ENCODE measurements at places on chromosomes 11 and 22.

- DNase-seq = no peak
Measured at GRCh38 chr11:79400717-79401330, 40.0 kb downstream of the TENM4 start.

GRCh38 chr11:18707811-18708340 lies 9.3 kb downstream of the TMEM86A start:
- no peak for DNase-seq

- no peak for DNase-seq
Measured at GRCh38 chr11:2870460-2870859, 15.1 kb downstream of the CDKN1C start.

DNA sequence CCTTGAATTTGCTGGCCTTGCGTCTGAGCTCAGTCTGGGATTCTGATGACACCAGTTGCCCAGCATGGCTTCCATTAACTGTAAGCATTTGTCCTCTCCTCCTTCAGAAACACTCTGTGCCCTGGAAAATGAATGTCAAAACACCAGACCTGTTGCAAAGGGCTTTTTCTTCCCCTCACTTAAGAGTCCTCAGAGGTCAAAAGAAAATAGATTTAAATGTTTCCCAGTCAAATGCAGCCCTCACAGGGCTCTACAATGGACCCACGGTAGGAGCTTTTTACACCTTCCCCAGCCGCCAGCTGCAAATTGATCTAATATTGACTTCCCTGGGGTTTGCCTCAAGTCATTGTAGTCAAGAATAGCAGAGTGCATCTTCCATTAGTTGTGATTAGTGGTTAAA lies 332.2 kb downstream of the INSC start:
- no peak for DNase-seq

GRCh38 chr11:15654451-15654850 lies 539.7 kb downstream of the INSC start:
- no peak for DNase-seq

GRCh38 chr11:108131993-108132392 lies 10.6 kb downstream of the ACAT1 start:
- DNase-seq = no peak

DNA sequence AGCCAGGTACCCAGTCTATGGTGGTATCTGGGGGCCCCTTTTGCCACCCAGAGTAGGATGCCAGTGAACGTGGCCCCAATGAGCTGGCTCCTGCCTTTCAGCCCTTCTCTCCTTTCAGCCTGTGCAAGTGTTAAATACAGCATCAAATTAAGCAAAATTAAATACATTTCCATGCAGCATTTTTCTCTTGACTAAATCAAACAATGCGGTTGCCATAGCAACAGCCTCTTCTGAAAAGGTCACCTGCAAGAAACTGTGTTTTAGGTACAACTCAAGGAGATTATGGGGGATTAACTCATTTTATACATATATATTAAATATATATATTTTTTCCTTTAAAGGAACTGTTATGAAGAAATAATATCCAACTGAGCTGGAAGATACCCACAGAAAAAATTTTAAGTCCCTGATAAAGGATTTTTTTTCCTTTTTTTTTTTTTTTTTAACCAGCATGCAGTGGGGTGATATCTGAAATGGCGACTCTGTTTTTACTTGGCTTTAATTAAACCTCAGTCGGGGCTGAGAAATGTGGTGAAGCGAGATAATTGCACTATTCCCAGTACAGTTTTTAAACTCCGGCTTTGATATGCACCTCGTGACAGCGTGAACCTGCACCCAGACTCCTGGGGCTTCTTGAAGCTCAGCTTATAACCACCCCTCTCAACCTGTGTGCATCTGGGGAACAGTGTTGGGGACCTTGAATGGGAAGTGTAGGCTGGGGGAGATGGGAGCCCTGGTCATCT lies 115.3 kb downstream of the PKNOX2 start:
- DNase-seq = no peak

- DNase-seq = no peak
Measured at GRCh38 chr11:47257517-47258316, at the start of gene NR1H3. Gene NR1H3 (plus strand): TSS chr11:47257996. CDS start chr11:47259217, 1,221 bp downstream.

- DNase-seq = no peak
Measured at GRCh38 chr11:130706572-130706971, 209.7 kb downstream of the SNX19 start.

DNA sequence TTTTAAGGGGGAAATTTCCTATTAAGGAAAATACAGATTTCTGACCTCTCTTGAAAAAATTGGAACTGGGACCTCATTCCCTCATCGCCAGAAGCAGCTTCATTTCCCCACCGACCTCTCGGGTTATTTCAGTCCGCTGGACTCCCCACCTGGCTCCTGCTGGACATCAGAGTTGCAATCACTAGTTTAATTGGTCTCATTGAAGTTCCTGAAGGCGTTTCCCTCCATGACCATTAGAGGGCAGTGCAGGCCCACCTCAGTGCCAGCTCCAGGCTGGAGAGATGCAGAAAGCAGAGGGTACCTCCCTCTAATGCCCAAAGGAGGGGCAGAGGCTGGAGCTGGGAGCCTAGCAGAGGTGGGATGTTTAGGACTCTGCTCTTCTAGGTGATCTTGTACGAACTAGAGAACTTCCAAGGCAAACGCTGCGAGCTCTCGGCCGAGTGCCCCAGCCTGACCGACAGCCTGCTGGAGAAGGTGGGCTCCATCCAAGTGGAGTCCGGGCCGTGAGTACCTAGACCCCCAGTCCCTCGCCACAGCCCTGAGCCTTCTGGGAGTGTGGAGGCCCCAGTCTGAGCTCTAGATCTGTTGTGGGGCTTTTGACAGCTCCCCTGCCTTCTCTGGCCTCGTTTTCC lies 2.7 kb downstream of the CRYBB3 start:
- peak; percentile 80 for DNase-seq

DNA sequence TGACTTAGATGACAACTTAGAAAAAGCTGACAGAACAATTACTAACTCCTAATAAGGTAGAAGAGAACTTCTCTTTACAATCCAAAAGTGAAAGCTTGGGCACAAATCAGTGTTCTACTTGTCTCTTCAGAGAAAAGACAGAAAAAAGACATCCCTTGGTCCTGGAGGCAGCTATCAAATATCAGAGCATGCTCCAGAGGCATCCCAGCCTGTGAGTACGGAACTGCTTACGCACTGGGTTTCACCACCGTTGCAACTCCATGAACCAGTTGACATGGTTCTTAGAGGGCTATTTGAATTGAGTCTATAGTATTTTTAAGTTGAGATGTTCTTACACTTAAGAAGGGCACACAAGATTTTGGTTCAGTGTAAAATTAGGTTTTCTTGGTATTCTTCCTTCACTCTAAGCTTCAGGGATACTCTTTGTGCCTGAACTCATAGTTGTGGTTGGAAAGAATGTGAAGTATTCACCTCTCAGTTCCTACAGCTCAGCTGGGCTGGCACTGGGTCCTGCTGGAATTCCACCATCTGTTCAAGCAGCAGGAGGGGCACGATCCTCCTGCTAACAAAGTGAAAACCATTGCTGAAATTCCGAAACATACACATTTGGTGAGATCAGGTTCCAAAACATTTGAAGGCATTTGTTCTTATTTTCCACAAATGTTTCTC lies 6.3 kb downstream of the AKIP1 start:
- no peak for DNase-seq

GRCh38 chr11:58905011-58905720 lies 34.1 kb upstream of the GLYATL1 start:
- no peak for DNase-seq

- peak; percentile 77 for DNase-seq
Measured at GRCh38 chr11:65417702-65418430, 4.7 kb upstream of the NEAT1 start.

- no peak for DNase-seq
Measured at GRCh38 chr11:19729141-19729540, 16.5 kb downstream of the NAV2 start.

DNA sequence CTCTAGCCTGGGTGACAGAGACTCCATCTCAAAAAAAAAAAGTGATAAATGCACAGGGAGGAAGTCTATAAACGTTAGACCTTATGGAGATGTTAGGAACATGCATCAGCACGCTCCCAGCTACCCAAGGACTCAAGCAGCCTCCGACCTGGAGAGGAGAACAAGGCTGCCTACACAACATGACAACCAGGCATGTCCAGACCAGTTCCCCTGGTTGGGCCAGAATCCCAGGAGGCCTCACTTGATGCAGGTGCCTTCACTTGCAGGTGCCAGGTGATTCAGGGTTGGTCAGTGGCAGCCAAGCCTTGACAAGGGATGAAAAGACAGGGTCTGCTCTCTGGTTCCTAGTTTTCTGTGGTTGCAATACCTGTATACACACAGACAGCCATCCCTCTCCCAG lies 5.9 kb downstream of the RANGAP1 start:
- no peak for DNase-seq

DNA sequence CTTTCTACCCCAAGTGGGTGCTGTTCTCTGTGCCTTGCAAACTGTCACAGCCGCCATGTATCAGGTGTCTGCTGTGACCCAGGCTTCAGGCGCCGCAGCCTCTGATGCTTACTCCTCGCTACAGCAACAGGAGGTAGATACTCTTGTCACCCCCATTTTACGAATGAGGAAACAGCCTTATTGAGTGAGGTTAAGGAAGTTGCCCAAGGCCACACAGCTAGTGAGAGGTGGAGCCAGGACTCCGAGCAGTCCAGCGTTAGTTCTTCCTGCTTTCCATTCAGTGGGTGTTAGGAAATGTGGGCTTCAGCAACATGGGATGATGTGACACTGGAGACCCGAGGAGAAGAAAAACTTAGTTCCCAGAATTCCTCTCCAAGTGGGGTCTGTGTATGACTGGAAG lies 14.3 kb downstream of the RNF215 start:
- no peak for DNase-seq

DNA sequence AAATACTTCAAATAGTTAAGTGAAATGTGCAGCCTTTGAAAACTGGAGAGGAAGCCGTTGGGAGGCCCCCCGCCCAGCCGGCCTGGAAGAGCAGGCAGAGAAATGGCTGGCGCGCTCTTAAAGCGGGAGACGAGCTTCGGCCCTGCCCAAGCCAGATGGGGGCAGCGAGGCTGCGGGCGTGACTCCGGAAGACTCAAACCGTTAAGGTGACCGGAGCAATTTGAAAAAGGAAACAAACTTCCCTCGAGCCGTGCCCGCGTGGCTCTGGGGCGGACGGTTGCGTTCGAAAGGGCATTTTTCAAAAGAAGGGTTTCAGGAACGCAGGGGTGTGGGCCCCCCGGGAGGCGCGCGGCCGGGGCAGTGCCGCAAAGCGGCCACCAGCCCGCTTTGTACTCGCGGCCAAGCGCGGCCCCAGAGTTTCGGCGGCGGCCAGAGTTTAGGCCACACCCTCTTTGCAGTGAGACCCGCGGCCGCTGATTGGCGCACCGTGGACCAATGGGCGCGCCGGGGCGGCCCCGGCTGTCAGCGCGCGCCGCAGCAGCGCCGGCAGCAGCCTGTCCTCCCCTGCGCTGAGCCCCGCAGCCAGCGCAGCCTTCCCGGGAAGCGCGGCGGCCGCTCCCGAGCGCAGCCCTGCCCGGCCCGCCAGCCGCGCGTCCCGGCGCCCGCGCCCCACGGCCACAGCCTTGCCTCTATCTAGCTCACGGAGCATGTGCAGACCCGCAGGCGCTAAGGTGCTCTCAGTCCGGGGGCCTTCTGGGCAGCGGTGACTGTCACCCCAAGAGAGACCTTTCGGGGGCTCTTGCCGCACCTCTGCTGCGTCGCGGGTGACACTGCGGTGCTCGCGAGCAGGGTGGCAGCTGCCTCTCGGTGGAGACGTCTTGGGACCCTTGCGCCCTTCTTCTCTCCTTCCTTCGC lies at the start of gene NAV2:
Gene NAV2, plus strand, starts transcription at position 557 of the 915 bp plus-strand sequence. CDS start 859 bp downstream, outside the sequence.
- peak; percentile 92 for DNase-seq

DNA sequence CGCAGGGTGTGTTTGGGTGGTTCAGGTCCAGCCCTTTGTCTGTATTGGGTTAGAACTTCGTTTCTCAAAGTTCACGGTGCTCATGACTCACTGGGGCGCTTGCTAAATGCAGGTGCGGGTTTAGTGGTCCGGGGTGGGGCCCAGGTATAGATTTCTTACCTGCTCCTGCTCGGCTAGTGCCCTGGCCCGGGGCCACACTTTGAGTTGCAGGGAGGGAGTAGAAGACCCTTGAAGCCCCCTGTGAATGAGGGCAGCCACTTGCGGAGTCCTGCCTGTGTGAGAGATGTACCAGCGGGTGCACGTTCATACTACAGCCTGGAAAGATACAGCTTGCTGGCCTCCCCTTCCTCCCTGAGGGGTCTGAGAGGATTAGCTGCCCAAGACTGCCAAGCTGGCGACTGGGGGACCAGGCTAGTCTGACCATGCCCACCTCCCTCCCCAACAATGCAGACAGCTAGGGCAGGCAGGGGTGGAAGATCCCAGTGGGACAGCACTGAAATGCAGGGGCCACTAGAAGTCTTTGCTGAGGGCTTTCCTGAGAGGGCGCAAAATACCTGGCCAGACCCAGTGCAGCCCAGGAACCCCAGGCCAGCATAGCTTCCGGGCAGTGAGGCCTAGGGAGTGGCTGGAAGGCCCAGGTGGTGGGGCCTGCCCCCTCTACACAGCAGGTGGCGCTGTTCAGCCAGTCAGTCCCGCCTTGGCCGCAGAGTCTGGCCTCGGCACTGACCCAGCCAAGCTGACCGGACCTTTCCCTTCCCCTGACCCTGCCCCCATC lies 5.1 kb upstream of the MYRF start:
- DNase-seq = peak; percentile 78

DNA sequence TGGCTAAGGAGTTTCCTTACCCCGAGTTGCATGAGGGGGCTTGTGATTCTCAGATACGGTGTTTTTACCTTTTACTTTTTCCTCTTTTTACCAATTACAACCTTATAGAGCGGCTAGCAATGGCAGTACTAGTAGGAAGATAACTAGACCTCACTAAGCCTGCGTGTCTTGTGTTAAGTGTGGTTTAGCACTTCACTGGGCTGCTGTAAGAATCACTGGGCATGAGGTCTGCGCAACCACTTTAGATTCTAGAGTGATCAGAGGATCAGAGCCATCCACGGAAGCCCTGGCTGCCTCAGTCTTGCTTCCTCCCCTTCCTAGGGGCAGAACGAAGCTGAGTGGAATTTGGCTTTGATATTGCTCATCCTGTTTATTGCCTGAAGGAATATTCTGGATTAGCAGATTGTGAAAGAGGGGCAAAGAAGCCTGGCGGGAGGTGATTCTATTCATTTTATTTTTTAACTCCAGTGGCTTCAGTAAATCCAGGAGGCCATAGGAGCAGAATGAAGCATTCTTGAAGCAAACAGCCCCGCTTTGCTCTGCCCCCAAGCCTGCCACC lies 88.5 kb downstream of the GRAMD1B start:
- DNase-seq = no peak

DNA sequence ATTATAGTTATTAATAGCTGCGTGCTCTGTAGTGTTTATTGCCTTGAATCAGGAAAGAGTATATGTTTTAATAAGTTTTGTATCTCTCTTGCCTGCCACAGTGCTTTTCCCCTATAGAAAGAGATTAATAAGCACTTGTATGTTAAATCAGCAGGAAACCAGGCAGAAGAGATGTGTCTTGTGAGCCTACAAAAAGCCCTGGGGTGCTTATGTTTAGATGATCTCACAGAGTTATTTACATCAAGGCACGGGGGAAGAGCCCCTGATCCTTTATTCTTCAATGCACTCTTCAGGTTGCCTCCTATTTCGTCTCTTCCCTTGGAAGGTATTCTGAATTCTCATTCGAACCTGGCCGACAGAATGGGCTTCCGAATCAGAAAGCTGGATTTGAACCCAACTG lies 183.0 kb downstream of the MAML2 start:
- DNase-seq = no peak
